MCF 10A (cell line): ENCODE measurements at places on chromosomes 5 and 9. TPM values are rescaled to one million over a fixed set of nuclear protein-coding genes. Genes with fewer than 3 reads are reported as not detected.

- no peak for DNase-seq
Measured at GRCh38 chr9:134066526-134066912, 1.3 kb downstream of the BRD3 start.

DNA sequence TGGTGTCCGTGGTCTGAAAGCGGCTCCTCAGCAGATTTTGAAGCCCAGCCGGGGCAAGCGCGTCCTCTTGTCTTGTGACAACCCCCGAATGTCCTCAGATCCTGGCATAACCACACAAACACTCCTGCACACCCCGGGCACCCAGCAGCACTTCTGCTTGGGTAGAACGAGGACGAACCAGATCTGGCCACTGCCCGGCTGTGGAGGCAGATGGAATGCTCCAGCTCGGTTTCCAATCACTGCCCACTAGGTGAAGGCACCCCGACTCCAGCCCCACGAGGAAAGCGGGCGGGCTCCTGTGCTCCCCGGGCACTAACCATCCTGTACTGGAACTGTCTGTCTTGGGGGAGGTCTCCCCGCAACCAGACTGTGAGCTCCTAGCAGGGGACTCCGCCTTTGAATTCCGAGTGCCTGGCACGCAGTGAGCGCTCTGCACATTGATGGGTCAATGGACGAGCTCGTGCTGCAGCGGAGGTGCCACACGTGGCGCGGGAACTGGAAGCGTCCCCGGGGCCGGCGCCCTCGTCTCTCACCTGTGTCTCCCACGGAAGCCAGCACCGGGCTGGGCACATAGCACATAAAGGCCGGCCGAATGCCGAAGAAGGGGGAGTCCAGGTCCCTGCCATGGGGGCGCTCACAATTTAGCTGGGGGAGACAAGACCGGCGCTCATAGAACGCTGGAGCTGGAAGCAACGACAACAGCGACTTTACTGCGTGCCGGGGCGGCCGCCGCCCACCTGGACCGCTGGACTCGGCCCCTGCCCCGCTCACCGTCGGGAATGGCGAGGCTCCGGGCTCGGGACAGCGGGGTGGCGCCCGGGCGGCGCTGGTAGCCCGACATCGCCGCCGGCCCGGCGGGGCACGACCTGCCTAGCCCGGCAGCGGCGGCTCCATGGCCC lies 608 bp downstream of the ENTR1 start:
- peak; percentile 46 for DNase-seq

TTLL11 gene
- total RNA-seq: 9.0 and 13.6 TPM in 2 replicates

DNA sequence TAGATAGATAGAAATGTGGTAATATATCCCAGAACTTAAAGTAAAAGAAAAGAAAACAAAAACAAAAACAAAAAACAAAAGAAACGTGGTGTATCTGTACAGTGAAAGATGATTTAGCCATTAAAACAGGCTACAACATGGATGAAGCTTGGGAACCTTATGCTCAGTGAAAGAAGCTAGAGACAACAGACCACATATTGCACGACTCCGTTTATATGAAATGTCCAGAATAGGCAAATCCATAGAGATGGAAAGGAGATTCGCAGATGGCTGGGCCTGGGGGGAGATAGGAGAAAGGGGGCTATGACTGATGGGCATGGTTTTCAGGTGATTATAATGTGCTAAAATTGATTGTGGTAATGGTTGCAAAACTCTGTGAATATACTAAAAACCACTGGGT lies 86.6 kb downstream of the ROR2 start:
- DNase-seq: no peak

GRCh38 chr9:68545033-68545705 lies 4.5 kb upstream of the TMEM252 start:
- DNase-seq: no peak

DNA sequence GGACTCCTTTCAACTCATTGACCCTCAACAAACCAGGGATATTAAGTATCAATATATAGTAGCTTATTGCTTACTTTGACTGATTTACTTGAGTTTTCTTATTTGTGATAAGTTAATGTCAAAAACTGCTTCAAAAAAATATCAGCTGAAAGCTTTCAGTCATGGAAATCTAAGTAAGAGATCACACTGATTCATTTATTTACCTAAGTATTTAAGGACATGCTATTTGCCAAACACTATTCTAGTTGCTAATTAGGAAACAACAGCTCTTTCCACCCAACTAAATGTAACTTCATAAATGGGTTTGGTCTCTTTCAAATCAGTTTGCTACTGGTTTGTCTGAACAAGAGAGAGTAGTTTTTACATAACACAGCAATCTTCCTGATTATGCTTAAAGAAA lies 48.2 kb downstream of the CHD1 start:
- DNase-seq: no peak

DNA sequence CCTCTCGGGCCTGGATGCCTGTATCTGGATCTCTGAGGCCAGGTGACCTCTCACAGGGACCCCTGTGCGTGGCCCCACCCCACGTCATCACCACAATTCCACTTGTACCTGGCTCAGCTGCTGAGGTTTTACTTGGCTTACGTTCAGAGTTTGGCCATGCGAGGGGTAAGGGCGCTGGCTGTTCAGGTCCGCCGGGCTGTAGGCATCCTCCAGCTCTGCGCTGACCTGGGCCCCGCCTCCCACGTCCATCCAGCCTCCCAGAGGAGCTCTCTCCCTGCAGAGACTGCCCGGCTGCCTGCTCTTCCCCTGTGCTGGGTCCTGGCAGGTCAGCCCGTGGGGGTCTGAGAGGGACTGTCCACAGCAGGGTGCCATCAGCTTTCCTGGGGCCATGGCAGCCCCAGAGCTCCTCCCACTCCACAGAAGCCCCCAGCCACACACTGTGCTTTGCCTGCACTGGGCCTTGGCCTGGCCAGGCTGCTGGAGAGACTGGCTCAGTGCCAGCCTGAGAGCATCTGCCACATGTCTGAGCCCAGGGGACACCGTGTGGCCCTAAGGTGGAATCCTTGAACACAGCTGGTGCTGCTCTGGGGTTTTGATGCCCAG lies 43.6 kb downstream of the SLC6A3 start:
- no peak for DNase-seq

VDAC1 gene
- 262 and 334 TPM in 2 replicates for total RNA-seq

- DNase-seq: peak; percentile 96
Measured at GRCh38 chr5:151023651-151024050, 3.3 kb downstream of the GPX3 start.

DNA sequence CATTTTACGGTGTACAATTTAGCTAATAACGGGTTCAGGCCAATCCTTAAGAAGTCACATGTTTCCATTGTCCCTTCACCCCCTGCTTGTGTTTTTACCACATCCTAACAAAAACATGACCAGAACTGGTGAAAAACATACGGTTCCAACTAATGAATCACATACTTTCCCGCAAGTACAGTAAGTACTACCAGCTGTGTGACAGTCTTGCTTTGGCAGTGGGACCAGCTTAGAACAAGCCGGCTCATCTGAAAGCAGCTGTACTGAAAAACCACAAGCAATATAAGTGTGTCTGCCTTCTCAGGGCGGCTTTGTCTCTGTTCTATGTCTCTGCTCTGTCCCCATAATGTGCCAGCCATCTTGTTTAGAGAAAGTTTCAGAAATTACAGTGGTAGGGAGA lies 242.5 kb downstream of the BNC2 start:
- peak; percentile 22 for DNase-seq

GRCh38 chr9:72394066-72394465 lies 29.1 kb upstream of the ZFAND5 start:
- DNase-seq: no peak

CD14 gene
- 0.79 and 2.2 TPM in 2 replicates for total RNA-seq

DNA sequence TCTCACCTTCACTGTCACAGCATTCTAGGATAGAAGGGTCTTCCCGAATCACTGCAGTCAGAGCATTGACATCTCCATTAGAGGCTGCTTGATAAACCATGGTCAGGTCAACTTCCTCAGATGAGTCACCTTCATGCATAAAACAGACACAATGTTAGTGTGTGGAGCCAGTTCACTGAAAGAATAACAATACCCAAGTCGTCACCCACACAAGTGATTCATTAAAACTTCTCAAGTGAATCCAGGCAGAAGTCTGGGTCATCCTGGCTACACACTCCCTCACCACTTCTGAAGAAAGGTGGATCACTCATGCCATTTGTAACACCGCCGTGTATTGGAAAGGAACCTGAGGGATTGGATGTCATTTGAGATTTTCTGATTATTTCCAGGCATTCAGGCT lies 49.6 kb downstream of the ANKRD55 start:
- peak; percentile 89 for DNase-seq
